ENCODE measurements at places on chromosomes 11 and 22.
A peak's percentile ranks its signal among the peaks of the same experiment; 100 is the strongest.

DNA sequence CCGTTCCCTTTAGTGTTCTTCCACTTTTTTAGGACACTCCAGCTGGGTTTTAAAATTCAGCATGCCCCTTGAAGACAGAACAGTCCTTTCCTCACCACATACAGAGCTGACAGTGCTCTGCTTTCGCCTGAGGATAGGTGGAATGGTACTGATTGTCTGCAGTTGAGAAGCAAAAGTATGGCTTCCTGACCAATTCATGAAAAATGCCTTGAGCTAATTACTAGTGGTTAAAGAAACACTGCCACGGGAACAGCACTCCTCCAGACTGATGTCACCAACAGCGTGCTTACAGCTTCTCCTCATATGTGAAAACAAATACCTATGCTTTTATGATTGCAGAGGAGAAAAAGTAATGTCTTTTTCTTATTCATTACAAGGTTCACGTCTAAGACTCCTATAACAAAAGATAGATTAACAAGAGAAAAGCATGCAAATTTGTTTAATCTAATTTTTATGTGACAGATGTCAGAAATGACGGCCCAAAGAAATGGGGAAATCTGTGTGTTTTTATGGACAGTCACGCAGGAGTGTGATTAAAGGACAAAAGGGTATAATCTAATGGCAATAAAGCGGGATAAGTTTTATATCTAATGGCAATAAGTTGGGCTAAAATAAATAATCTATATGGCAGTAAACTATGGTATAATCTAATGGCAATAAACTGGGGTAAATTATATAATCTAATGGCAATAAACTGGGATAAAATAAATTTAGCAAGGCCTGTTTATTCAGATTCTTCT is 123.4 kb upstream of the ARHGAP42 start:
- no peak for DNase-seq

GRCh38 chr22:44245438-44245837 is 64.7 kb downstream of the PARVG start:
- no peak for DNase-seq

GRCh38 chr11:90134478-90135003 is at the start of gene NAALAD2:
TSS of gene NAALAD2 (plus strand) at chr11:90134663. CDS start at chr11:90134759, 96 bp downstream.
- DNase-seq, result no peak

GRCh38 chr11:70662691-70663098 is 264.4 kb downstream of the CTTN start:
- DNase-seq, result no peak

DNA sequence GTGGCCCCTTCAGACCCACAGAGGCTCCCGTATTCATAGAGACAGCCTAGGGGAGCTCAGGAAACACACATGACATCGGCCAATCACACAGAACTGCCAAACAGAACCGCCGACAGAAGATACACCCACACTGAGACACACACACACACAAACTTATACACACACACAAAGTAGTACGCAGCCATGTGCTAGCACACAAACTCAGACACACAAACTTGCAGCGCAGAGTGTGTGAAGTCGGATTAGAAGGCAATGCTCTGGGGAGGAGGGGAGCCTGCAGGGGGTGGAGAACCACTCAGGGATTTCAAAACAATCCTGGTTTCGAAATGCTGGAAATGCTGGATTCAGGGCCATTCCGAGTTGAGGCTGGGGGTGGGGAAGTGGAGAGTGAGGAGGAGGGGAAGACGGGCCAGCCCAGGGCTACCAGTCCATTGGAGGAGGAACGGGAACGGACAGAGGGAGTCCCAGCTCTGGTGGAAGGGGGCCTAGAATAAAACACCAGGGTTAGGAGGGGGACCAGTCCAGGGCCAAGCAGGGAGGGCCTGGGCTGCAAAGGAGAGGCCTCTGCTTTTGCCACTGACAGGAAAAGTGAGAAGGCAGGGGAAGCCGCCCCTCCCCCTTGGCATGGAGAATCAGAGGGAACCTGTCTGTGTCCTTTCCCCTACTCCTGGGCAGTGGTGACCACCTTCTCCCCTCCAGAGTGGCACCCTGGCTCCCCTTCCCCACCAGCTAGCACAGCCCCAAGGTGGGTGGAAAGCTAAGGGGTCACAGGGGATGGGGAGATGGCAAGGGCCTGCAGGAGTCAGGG is 4.4 kb downstream of the BCL9L start:
- DNase-seq, result no peak

- no peak for DNase-seq
Measured at GRCh38 chr11:116541460-116541859, 231.3 kb downstream of the BUD13 start.

GRCh38 chr11:61800331-61801281 is 7.9 kb downstream of the FEN1 start:
- no peak for DNase-seq

- DNase-seq, result no peak
Measured at GRCh38 chr11:118240999-118241763, 11.0 kb downstream of the MPZL3 start.

DNA sequence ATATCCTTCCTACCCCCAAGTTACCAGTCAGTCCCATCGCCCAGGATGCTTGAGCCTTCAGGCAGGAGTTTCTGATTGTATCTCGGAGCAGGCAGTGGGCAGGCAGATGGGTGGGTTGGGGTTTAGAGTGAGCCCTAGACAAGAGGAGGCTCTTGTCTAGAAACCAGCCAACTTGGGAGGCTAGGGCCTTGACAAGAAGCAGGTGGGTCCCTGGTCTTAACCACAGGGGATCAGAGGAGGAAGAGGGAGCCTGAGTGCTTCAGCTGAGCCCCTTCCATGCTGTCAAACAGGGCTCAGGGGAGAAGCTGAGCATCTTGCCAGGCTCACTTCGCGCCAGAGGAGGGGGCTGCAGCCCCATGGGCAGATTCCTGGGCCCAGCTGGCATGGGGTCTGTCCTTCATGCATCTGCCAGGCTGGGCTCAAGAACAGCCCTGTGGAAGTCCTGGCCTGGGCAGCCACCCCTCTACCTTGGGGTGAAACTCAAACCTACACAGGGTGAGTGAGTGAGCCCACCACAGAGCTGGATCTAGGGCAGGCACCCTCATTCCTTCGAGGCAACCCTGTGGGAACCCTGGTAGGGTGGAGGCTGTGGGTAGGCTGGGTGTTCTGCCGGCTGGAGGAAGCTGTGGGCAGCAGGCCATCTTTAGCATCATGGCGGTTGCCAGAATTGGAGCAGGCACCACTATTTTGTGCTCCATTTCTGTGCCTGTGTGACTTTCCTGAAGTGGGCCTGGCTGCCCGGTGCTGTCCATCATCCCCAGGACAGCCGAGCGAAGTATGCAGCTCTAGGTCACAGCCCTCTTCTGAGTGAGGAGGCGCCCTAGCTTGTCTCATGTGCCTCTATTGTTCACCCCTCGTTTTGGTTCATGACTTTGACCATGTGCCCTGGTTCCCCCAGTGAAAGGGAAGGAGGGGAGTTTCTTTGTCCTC is 108.1 kb downstream of the MORC2 start:
- no peak for DNase-seq

DNA sequence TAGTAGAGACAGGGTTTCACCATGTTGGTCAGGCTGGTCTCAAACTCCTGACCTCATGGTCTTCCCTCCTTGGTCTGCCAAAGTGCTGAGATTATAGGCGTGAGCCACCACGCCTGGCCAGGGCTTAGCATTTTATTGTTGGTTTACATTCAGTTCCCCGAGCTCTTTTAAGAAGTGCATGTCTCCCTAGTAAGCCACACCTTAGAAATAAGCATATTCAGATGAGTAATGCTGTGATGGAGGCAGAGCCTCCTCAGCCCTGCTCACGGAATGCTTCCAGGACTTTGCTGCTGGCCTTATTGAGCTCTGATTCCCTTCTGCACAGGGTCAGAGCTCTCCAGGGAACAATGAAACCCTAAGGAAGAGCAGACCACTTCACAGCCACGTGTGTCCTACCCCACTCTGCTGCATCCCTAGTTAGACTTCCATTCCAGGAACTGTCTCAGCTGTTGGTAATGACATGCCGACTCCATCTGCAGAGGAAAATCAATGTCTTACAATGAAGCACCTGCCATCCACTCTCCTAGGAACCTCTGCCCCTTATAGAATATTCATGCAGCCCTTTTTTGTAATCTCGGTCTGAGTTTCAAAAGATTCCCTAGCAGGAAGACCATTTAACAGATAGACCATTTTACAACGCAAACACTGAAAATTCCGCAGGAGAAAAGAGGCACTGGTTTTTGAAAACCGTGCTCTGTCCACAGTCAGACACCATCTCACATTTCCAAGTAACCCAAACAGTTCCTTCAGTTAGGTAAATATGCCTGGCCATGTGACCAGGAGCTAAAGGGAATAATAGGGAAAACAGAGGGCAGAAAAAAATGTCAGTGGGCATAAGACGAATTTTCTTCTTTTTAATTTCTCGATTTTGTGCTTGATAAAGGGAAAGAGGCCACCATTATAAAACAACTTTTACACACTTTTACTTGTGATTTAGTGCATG is 1.7 kb upstream of the JAM3 start:
- DNase-seq, result peak; percentile 20

GRCh38 chr11:10379871-10380568 is 75.0 kb upstream of the AMPD3 start:
- DNase-seq, result peak; percentile 80

DNA sequence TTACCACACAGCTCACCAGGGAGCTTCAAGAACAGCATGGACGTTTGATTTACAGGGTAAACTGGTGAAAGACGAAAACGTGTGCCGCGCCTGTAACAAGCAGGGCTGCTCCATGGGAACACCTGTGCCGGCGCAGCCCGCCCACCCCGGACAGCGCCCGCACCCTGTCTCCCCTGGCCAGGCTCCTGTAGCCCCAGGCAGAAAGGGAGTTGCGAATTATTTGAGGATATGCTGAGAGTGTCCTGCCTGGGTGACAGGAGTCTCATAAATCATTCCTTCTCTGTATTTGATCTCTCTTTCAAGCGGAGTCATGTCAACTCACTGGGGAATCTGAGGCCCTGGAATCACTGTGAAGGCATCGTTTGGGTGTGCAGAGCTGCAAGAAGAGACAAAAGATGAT is 804.3 kb downstream of the OPCML start:
- no peak for DNase-seq
